Activated B cell treated with CpG ODN at 0.5 μM for 24 hours (primary cell): ENCODE measurements at places on chromosomes 7 and 10. TPM values are rescaled to one million over a fixed set of nuclear protein-coding genes. Genes with fewer than 3 reads are reported as not detected.

The EN2 gene
- total RNA-seq = not detected in 2 replicates

DNA sequence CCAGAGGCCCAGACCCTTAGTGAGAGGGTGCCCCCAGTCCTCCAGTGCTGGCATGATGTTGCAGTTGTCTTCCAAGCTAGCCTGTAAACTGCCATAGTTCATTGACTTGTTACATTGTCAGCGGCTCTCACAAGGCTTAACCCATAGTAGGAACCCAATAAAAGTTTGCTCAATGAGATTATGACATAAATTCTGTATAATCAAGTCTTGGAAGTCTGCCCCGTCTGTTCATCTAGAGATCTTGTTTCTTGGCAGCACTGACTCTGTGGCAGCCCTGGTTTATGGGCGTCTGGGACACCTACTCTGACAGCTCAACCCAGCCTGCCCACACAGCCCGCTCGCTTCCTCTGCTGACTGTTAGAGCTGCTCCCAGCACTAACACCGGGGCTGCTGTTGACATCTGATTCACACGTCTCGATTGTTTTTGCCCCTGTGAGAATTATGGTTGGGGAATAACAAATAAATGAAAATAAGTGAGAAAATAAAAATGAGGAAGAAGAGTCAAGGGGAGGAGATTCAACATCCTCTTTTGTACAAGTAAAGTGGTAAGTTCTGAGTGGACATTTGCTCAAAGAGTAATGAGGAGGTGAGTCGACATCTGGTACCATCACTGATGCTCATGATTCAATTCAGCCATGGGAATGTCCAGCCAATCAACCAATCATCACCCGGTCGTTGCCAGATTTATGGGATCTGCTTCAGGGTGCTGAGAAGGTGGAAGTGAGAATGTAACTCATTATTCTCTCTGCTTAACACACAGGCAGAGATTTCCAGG, 160.8 kb downstream of the SPAG6 start:
- no peak for DNase-seq

- DNase-seq = no peak
Measured at GRCh38 chr7:32893207-32893524, 1.6 kb upstream of the KBTBD2 start.

- DNase-seq = no peak
Measured at GRCh38 chr7:7274782-7275181, 92.4 kb downstream of the C1GALT1 start.

DNA sequence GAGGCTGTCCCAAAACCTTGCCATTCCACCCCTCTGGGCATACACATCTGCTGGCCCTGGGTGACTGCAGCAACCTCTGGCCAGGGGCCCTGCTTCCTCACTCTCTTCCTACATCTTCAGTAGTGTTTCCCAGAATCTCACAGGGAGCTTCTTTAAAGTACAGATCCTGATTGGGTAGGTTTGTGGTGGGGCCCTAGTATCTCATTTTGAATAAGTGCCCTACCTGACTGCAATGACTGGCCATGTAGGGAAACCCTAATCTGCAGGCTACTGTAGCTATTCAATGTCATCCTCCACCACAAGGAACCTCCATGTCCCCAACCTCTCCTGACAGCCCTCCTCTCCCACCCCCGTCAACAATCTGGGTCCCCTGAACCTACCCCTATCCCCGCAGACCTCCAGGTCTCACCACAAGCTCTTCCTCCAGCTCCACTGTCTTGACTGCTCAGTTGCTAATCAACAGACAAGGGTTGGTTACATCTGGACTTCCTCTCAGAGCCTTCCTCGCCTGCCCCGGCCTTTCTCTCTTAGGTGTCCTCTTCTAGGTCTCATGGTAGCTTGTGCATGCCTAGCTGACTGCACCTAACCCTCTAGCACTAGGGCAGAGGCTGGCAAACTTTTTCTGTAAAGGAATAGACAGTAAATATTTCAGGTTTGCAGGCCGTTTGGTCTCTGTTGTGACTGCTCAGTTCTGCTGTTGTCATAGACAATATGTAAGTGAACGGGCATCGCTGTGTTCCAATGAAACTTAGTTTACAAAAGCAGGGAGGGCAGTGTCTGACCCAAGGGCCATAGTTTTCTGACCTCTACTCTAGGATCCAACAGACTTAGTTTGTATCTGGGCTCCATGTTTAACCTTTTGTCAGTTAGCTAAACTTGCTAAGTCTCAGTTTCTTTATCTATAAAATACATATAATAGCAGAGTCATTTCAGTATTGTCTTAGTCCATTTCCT, 121.1 kb downstream of the AOAH start:
- no peak for DNase-seq
